ENCODE measurements at places on chromosomes 12 and 14. TPM values are rescaled to one million over a fixed set of nuclear protein-coding genes. Genes with fewer than 3 reads are reported as not detected.

The FAM186B gene
- 1.8 TPM for total RNA-seq

The LRIG3 gene
- 77.1 TPM for total RNA-seq

The SMIM41 gene
- total RNA-seq: not detected

The PLEKHD1 gene
- total RNA-seq: 0.14 TPM

The PCED1B gene
- total RNA-seq: 4.7 TPM

The TESPA1 gene
- 0.39 TPM for total RNA-seq

DNA sequence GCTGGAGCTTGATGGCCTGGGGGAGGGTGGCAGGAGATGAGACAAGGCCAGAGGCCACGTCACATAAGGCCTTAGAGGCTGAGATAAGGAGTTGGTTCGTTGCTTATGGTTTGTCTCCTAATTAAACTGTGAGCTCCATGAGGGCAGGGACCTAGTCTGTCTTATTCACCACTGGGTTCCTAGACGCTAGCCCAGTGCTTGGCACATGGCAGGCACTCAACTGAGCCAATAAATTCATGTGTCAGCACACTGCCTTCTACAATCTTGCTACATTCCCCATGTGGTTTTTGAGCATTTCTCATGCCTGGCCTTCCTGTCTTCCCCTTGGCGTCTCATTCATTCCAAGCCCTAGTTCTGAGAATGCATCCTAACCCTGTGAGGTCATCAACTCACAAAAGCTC lies 92.5 kb upstream of the MED13L start:
- no peak for ATAC-seq

DNA sequence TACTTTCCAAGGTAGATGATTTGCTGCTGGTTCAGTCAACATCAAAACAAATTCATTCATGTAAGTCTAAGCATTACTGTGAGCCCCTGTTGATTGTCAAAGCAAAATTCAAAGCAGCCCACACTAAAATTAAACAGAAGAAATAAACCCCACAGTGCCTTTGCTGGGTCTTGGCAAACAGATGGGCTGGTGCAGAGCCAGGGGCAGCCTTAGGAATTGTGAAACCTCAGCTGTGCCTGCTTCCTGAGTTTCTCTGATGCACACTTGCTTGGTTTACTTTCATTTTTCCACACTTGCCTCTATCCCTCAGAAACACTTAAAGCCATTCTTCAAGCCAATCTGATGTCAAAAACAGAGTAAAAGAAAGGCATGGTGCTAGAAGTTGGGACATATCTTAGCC lies 6.6 kb upstream of the PLEKHG7 start:
- ATAC-seq: peak; percentile 43

DNA sequence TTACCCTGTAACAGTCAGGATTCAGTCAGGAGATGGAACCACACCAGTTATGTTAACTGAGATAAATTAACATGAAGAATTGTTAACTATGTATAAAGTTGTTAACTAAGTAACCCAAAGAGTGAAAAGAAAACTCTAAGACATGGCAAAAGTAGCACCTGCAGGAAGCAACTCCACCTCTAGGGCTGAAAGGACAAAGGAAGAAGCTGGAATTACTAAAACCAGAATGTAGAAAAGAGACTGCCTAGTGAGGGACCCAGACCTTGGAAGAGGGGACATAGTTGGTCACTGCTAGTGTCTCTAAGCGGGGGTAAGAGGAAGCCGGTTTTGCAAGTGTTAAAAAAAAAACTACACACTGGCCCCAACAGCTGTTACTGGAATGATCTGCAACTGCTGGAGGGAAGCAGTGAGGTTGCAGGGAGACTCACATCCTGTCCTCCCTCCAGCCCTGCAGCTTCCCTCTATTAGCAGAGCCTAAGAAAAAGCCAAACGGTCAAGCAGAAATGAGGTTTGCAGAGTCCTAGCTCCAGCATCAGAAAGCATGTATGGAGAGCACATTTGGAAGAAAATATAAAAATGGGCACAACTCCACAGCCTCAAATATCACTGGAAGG lies 39.8 kb downstream of the GPR135 start:
- ATAC-seq: no peak

DNA sequence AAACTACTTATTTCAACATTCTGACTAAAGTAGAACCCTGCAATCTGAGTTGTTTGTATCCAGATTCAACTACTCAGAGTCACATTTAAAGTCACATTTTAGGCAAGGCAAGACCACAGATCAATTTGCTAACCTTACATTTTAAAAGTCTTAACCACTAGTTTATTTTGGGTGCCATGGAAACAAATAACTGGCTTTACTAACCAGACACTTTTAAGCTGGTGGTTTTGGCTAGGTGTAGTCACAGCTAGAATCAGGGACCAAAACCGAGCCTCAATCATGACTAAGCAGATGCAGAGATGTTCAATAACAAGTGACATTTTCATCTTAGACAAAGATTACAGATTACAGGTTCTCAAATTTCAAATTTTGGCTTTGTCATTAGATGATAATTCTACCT lies 115.3 kb downstream of the PDE6H start:
- no peak for ATAC-seq

GRCh38 chr12:5588176-5588575 lies 156.3 kb downstream of the NTF3 start:
- no peak for ATAC-seq

DNA sequence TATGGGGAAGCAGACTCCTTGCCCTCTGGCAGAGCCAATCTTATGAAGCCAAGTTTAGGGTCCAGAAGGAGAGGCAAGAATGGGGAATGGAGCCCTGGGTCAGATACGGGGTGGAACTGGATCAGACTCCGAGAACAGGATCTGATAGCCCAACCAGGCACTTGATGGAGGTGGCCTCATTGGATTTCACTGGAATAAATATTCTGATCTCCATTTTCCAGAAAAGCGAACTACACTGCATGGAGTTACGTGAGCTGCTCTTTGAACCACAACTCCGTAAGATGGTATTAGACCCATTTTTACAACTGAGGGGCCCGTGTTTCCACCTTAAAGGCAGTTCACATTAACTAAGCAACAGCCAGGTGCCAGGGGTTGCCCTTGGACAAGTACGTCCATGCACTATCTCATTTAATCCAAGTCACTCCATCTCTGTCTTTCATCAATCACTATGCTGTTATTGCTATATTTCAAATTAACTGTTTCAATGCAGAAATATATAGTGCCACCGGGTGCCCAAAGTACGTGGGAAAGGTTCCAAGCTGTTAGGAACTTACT lies 155.2 kb downstream of the BCL11B start:
- ATAC-seq: no peak

- no peak for ATAC-seq
Measured at GRCh38 chr12:46364777-46365580, 7.6 kb downstream of the SLC38A2 start.

- ATAC-seq: no peak
Measured at GRCh38 chr12:114213055-114213581, 192.8 kb downstream of the TBX5 start.

DNA sequence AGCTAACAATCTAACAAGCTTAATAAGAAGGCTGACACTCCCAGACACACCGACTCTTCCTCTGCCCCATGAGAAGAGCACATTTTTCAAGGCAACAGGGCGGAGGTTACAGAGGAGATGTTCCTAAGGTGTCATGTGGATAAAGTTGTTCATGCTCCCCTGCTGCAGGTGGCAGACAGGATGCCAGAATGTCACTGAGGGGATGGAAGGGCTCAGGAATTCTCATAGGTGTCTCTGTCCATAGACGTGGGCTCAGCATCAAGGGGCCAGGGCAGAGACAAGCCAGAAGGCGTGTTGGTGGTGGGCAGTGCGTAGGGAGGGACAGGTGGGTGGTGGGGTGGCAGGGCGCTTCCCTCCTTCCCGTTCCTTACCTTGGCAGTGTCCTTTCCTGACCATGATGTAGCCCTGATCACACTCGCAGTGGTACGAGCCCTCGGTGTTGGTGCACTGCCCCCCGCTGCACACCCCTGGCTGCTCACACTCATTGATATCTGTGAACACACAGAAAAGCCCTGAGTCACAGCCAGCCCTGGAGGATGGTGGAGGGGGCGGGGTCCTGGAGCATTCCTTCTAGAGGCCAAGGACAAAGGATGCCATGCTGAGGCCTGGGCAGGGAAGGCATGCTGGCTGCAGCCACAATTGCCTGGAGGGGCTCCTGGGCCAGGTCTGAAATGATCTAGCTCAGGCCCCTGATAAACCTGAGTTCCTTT lies 23.0 kb downstream of the ISCA2 start:
- peak; percentile 95 for ATAC-seq

- ATAC-seq: no peak
Measured at GRCh38 chr12:75969768-75970167, 61.8 kb downstream of the PHLDA1 start.

- no peak for ATAC-seq
Measured at GRCh38 chr12:50055831-50056638, 1.4 kb upstream of the ASIC1 start.

GRCh38 chr12:112439769-112440168 lies 21.0 kb downstream of the PTPN11 start:
- ATAC-seq: no peak

GRCh38 chr12:65055859-65056258 lies 65.2 kb downstream of the WIF1 start:
- ATAC-seq: no peak
